ENCODE measurements at places on chromosomes 1 and 21. TPM values are rescaled to one million over a fixed set of nuclear protein-coding genes. Genes with fewer than 3 reads are reported as not detected.

- no peak for DNase-seq
- no peaks in the 10 kb centered on the region for H3K36me3 ChIP-seq
- no peaks in the 10 kb centered on the region for H3K27me3 ChIP-seq
- H3K27ac ChIP-seq: no peak overlapping the region
Observed at GRCh38 chr1:100530880-100531487, 7.0 kb upstream of the GPR88 start.

GRCh38 chr1:113782406-113782805 lies 23.1 kb upstream of the PHTF1 start:
- peaks cover 6% of the 10 kb centered on the region for H3K4me1 ChIP-seq
- no peak overlapping the region for H3K27ac ChIP-seq
- DNase-seq: no peak
- no peaks in the 10 kb centered on the region for H3K27me3 ChIP-seq
- no peak overlapping the region for H3K4me3 ChIP-seq
- H3K36me3 ChIP-seq: no peaks in the 10 kb centered on the region

DNA sequence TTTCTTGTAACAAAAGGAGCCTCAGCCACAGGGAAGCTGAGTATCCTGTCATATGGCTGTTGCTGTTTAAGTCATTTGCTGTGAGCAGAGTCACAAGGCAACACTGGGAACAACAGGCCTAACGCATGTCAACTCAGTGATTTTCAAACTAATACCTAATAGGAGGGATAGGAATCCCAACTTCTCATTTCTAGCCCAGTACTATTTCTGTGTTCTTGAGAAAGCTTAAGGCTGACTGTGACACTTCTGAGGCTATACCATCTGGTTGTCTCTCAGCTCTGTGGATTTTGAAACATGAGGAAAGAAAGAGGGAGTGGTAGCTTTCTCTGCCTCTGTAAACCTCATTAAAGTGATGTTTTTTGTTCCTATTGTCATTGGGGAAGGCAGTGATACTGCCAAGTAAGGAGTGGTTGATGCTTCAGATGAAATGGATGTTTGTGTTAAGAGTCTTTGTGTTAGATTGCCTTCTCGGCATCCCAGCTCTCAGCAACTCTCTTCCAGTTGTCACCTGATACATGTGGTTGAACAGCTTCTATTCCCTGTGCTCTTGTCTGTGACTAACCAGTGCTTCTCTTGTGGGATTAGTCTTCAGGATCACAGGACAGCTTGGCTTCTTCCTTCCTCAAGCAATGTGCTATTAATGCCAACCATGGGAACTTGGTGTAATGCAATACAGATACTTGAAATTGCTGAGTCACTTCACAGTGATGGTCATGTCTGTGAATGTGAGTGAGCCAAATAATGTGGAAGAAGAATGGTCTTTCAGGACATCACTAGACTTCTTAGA lies 166.8 kb upstream of the IVNS1ABP start:
- H3K36me3 ChIP-seq: no peaks in the 10 kb centered on the region
- no peak overlapping the region for H3K27ac ChIP-seq
- H3K4me1 ChIP-seq: no peaks in the 10 kb centered on the region
- H3K4me3 ChIP-seq: no peak overlapping the region
- no peak for DNase-seq

The UBE2U gene
- not detected for total RNA-seq

The GPA33 gene
- 531 TPM for total RNA-seq

The PCBP3 gene
- 2.1 TPM for total RNA-seq

The RIPPLY3 gene
- not detected for total RNA-seq

The IL20 gene
- total RNA-seq: not detected

The CAPN2 gene
- total RNA-seq: 323 TPM

The SLC6A9 gene
- total RNA-seq: 26.1 TPM

The TYW3 gene
- total RNA-seq: 16.7 TPM

The LORICRIN gene
- total RNA-seq: not detected
